ENCODE measurements at places on chromosomes 1 and 21.

- DNase-seq = no peak
These were observed 20.5 kb upstream of the ARTN start for GRCh38 chr1:43913051-43913501.

GRCh38 chr1:200179781-200180160 lies 152.3 kb downstream of the NR5A2 start:
- no peak for DNase-seq

GRCh38 chr1:109283748-109284600 lies 1.0 kb upstream of the PSRC1 start:
- DNase-seq = no peak

DNA sequence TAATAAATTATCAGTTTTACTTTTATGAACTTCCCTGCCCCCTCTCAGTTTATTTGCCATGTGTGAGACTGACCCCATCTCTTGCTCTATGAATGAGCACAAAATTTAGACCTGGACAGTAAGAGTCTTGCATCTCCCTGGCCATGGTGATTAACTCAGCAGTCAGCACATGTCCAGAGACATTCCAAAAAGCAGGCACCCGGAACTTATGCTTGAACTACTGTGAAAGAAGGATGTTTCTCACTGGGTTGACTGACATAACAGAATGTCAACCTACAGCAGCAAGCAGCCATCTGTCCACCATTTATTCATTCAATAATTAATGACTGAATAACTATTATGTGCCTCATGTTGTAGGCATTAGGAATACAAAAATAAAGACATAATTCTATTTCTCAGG lies 11.3 kb upstream of the SEC16B start:
- no peak for DNase-seq

DNA sequence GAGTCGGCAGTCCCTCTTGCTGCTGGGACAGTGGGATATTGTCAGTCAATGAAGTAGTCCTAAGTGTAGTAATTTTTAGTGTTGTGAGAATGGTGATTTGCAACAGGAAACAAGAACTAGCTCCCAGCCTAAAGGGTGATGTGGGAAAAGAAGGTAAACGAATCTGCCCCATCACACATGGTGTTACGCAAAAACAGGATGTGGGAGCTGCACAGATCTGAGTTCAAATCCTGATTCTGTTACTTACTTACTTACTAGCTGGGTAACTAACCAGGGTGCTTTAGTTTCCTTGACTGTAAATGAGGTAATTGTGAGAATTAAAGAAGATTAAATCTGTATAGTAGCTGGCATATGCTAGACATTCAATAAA lies 22.3 kb downstream of the NAV1 start:
- DNase-seq = no peak

DNA sequence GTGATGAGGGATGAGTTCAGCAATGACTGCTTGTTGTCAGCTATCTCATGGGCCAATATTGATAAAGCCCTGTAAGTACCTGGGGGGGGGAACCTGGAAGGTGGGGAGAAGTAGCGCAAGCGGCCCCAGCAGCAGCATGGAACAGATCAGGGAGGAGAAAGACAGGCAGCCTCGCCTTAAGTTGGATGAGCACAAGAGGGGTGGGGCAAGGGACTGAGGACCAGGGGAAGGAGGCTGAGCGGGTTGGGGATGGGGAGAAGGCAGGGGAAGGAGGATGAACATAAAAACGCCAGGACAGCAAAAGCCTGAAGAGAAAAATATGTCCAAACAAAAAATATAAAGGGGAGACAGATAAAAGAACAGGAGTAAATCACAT lies 70.6 kb downstream of the ALG14 start:
- DNase-seq = no peak

GRCh38 chr1:67194209-67194863 lies 28.1 kb downstream of the IL23R start:
- DNase-seq = no peak

GRCh38 chr1:55214212-55214933 lies 791 bp downstream of the USP24 start:
- peak; percentile 76 for DNase-seq

GRCh38 chr21:36563341-36563926 lies 83.5 kb upstream of the CLDN14 start:
- no peak for DNase-seq

DNA sequence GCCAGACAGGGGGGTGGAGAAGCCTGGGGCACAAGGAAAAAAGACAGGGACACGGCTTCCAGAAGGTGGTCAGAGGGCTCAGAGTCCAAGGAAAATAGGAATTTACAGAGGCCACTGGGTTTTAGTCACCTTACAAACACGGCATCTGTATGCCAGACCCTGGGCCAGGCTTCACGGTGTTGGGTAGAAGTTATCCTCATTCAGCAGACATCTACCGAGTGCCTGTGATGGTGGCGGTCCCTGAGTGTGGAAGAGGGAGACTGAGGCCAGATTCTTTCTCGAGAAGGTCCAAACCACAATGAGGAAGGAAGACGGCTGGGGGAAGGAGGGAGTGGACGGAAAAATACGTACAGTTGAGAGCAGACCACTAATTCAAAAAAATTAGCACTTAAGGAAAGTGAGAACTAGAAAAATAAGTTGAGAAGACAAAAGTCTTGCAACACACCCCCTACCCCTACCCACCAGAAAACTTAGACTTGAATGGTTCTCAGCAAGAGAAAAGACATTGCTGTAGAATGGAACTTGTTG lies 864 bp upstream of the BTG2 start:
- no peak for DNase-seq

GRCh38 chr21:46125846-46126301 lies 28.0 kb downstream of the COL6A2 start:
- no peak for DNase-seq
